CD4-positive, alpha-beta T cell treated with Interleukin-4 for 1 hour (primary cell): ENCODE measurements at places on chromosomes 7 and 10.

GRCh38 chr7:82631998-82632397, 188.4 kb upstream of the CACNA2D1 start:
- DNase-seq = no peak

- DNase-seq = no peak
These were observed 546.9 kb upstream of the GALNT17 start for GRCh38 chr7:70585071-70585470.

- DNase-seq = no peak
These were observed 421.1 kb downstream of the GLRX3 start for GRCh38 chr10:130557181-130557845.

DNA sequence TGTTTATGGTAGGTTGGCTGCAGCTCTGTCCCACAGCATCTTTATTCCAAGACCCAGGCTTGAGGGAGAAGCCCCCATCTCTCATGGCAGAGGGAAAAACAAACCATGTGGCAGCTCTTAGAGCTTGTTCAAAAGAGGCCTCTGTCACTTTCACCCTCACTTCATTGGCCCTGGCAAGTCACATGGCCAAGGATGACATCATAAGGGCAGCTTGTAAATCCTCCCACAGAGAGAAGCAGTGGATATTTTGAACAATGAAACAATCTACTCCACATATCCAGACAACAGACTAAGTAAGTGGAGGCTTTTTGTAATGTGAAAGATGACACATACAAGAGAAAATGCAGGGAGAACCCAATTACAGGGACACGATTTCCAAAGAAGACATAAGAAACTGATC, 108.1 kb downstream of the GRID1 start:
- no peak for DNase-seq

DNA sequence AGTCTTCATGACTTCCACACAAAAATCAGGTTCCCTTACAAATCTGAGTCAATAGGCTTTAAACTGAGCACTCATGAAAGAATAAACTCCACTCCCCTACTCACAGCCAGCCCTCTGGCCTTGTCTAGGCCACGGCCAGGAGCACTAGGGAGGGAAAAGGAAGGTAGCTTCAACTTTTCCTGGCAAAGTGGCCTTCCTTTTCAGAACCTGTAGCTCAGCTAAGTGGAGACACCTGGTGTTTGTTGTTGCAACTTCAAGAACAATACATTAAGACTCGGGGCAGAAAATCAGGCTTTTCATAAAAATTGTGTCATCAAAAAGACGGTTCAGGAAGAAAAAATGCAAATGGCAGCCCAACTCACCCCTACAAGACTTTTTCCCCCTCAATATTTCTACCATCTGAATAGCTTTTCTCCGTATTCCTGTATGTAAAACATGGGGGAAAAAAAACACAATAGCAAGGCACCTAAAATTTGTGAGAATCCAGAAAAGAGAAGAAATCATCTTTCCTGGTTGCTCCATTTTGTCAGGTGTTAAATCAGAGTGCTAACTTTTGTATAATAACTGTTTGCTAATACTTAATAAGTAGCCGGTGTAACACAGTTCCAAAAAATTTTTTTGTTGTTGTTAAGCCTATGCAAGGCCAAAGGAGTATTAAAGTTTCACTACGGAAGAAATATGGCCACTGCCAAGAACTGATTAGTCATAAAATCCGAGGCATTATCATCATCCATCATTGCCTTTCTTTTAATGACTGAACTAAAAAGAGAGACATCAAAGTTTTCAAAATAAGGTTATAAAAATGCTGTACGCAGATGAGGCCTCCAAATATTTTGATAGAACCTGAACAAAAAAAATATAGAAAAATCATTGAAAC, 66.2 kb upstream of the ARID5B start:
- DNase-seq = no peak

GRCh38 chr10:80068270-80068669, 10.2 kb upstream of the TMEM254 start:
- DNase-seq = no peak

DNA sequence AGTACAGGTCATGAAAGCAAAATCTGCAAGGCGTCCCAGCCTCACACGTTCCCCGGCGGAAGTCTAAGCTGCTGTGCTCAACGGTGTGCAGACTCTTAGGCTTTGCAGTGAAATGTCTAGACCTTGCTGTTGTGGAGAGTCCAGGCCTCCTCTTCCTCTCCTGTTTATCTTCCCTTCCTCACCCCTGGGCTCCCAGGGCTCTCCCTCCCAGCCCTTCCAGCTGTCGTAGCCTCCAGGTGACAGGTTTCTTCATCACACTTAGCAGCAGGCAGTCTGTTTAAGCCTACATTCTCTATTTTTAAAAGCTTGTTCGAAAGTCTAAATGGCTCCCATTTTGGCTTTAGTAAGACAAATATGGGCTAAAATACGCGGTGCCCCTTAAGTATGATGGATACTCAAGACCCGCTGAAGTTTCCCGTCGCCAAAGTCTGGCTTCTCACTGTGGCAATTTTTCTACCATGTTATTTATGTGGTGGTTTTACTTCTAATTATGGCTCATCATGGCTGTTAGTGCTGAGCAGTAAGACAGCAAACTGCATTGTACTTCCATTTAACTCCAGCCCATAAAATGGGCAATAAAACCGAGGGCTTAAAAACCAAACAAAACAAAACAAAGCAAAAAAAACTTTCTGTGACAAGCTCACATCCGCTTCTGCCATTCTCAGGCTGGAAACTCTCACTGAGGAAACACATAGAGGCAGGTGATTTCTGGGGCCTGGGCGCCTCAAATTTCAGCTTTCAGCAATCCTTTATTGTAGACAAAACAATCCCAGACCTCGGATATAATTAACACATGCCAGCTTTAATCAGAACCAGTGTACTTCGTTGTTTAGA, 243.2 kb downstream of the SNX10 start:
- DNase-seq = no peak

DNA sequence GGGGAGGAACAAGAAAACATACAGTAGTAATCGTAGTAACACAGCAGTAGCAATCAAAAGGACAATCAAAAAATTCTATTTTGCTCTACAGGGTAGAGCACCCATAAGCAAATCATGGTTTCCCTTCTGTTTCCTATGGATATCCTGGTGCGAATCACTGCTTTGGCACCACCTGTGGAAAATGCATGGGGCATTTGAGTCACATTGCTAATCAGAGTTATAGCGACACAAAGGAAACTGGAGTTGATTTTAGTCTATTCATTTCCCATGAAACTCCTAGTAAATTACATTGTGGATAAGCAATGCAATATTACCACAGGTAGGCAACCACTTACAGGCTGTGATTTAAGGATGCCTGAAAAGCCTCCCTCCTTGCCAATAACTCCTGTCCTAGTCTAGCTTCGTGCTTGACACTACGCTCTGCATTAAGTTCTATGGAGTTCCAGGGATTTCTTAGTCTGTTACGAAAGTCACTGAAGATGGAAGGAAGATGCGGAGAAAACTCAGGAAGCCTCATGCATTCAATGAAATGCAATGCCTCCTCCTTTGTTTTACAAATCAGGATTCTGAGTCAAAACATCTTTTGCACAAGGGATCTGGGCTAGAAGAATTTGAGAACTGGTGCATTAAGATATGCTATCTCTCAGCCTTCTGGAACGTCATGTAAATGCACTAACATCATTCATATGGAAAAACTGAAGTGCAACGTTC, 188.4 kb downstream of the DGKI start:
- DNase-seq = no peak

DNA sequence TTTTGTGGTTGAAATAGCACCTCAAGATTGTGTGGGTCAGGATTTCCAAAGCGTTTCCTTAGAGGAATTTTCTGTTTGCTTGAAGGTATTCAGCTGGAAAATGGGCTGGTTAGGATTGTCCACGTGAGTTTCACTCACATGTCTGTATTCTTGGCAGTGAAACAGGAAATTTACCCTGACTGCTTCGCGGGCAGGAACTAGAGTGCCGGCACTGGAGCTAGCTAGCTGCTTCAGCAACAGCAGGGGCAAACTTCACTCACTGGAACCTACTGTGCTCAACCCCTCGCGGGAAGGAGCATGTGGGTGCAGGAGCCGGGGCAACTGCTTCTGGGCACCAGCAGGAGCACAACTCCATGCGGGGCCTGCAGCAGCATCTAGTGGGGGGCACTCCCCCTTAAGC, 38.0 kb upstream of the RTKN2 start:
- DNase-seq = peak; percentile 15

DNA sequence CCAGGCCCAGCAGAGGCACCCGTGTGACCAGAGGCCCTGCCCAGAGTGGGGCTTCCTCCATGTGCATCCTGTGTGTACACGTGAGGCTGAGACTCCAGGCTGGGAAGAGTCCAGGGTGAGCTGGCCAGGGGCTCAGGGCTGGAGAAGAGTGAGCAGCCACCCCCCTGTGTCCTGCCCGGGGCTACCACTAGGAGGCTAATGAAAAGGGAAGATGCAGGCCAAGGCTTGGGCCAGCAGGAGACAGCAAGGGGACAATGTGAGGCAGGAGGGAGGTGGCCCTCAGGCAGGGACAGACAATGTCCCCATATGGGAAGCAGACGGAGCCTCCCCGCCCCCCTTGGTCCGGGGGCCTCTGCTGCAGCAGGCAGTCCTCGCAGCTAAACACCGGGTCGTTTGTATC, 102.0 kb downstream of the HIF1AN start:
- DNase-seq = no peak

- DNase-seq = no peak
These were observed 227.1 kb downstream of the FANK1 start for GRCh38 chr10:126123466-126123865.

- no peak for DNase-seq
These were observed 188.1 kb downstream of the MYOF start for GRCh38 chr10:93293999-93294398.

- DNase-seq = no peak
These were observed 835 bp upstream of the DGKI start for GRCh38 chr7:137847568-137848050.

GRCh38 chr7:31022726-31023125, 29.4 kb upstream of the ADCYAP1R1 start:
- no peak for DNase-seq

- DNase-seq = no peak
These were observed 216.9 kb downstream of the SORCS1 start for GRCh38 chr10:106947643-106948042.

DNA sequence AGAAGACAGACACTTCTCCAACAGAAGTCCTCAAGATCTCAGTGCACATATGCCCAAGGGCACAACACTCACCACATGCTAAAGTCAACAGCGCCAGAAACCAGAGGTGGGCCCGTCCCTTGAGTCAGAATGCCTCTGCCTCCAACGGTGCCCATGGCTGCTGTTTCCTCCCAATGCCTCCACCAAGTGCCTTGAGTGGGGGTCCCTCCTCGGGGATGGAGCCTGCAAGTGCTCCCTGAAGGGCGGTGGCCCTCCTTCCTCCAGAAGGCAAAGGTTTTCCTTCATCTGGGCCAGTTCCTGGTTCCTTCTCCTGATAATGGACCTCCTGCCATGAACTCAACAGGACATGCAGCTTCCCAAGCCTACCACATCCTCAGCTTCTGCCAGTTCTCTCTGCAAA, 58.5 kb downstream of the TNS3 start:
- DNase-seq = no peak

GRCh38 chr10:97243836-97244235, 48.6 kb downstream of the ARHGAP19 start:
- no peak for DNase-seq

DNA sequence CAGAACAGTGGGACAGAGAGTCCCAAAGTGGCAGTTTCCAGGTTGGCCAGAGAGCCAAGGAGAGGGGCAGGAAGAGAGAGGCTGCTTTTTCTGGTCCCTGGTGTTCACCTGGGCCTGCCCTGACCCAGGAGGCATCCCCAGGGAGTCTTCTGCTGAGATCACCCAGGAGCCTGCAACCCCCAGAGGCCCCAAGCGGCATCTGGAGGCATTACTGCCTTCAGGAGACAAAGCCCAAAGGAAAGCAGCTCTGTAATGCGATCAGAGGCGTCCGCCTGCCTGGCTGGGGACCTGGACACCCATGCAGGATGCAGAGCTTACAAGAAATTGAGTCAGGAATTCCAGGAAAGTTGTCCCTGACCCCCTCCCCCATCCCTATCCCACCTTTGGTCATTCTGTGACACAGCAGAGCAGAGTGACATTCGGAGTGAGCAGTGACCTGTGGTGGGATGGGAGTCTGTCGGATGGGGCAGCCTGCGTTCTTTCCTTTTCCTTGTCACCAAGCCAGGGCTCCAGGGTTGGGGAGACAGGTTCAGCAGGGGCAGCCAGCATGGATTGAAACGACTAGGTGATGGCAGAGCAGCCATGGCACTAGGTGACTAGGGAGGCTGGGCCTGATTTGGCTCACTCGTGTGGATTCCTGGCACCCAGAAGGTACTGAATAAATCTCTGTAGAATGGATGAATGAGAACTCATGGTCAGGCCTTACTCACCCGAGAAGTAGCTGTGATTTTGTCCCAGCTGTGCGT, 10.4 kb downstream of the UNC5B start:
- no peak for DNase-seq

DNA sequence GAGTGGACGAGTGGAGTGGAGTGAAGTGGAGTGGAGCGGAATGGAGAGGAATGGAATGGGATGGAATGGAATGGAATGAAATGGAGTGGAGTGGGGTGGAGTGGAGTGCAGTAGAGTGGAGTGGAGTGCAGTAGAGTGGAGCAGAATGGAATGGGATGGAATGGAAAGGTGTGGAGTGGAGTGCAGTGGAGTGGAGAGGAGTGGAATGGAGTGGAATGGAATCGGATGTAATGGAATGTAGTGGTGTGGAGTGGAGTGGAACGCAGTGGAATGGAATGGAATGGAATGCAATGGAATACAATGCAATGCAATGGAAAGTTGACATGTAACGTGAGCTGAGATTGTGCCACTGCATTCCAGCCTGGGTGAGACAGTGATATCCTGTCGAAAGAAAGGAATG, 46.4 kb downstream of the ZNF716 start:
- no peak for DNase-seq

GRCh38 chr10:1486841-1487687, 250.3 kb downstream of the ADARB2 start:
- DNase-seq = no peak

DNA sequence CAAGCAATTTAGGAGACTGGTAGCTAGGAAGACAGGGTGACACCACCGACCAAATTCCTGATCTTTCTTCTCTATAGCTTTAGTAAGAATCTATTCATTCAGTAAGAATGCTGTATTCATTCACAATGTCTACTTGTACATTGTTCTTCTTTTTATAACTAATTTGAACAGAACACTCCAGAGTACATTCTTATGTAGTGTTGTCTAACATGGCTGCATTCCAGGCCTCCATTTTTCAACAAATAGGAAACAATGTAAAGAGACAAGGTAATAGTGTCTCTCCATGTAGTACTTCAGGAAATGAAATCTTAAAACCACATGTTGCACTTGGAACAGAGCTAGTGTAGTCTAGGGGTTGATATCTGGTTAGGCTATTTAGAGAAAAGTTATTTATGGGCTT, 1.8 kb downstream of the VCL start:
- DNase-seq = no peak

DNA sequence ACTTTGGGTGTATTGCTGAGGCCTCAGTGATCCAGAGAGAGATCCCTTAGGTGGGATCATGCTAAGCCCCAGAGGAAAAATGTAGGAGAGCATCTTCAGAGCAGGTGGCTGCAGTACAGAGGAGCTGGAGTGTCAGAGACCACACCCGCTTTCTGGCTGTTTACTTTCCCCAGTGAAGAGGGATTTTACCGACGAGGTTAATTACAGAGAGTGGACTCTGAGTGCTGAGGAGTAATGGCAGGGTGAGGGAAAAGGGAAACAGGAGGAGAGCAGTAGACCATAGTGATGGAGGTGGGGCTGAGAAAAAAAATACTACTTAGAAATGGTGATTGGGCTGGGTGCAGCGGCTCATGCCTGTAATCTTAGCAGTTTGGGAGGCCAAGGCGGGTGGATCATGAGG, 43.3 kb upstream of the HBP1 start:
- no peak for DNase-seq
